NCI-H187 (cell line): ENCODE measurements at places on chromosomes 12 and 14.

- DNase-seq = no peak
Measured at GRCh38 chr12:129393357-129393937, 510.4 kb downstream of the TMEM132D start.

- no peak for DNase-seq
Measured at GRCh38 chr12:25052914-25053211, 104.0 kb upstream of the BCAT1 start.

GRCh38 chr12:104276273-104277131, 27.0 kb upstream of the EID3 start:
- DNase-seq = peak; percentile 95

GRCh38 chr14:22180045-22180444, 409.0 kb downstream of the DAD1 start:
- DNase-seq = no peak

GRCh38 chr12:5965950-5966383, 20.9 kb upstream of the ANO2 start:
- no peak for DNase-seq

DNA sequence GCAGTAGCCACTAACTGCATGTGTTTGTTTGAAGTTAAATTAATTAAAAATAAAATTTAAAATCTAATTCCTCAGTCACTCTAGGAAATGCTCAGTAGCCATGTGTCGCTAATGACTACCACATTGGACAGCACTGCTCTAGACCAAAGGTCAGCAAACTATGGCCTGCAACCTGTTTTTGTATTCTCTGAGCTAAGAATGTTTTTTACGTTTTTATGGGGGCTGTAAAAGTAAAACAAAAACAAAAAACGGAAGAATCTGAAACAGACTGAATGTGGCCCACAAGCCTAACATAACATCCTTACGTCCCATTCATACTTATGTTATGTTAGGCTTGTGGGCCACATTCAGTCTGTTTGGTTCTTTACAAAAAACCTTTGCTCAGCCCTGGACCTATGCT, 57.8 kb downstream of the LIN52 start:
- DNase-seq = no peak

GRCh38 chr12:116532986-116533342, 26.2 kb upstream of the MAP1LC3B2 start:
- peak; percentile 96 for DNase-seq

GRCh38 chr12:46100551-46101484, 110.4 kb upstream of the SCAF11 start:
- no peak for DNase-seq

GRCh38 chr12:112559784-112560183, 141.0 kb downstream of the PTPN11 start:
- no peak for DNase-seq

- no peak for DNase-seq
Measured at GRCh38 chr12:104064842-104065427, 604 bp downstream of the HCFC2 start.

GRCh38 chr12:53379389-53380103, 430 bp upstream of the SP1 start:
- peak; percentile 100 for DNase-seq

DNA sequence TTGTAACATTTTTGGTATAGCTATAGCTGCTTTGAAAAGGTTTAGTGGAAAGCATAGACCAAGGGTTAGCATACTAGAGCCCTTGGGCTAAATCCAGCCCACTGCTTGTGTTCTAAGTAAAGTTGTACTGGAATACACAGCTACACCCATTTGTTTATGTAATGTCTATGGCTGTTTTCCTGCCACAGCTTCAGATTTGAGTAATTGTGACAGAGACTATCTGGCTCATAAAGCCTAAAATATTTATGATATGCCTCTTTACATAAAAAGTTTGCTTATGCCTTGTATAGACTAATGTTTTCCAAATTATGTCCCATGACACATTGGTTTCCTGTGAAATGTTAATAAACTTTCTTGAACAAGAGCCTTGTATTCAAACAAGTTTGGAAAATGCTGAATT, 234.8 kb upstream of the ATP2B1 start:
- DNase-seq = no peak

DNA sequence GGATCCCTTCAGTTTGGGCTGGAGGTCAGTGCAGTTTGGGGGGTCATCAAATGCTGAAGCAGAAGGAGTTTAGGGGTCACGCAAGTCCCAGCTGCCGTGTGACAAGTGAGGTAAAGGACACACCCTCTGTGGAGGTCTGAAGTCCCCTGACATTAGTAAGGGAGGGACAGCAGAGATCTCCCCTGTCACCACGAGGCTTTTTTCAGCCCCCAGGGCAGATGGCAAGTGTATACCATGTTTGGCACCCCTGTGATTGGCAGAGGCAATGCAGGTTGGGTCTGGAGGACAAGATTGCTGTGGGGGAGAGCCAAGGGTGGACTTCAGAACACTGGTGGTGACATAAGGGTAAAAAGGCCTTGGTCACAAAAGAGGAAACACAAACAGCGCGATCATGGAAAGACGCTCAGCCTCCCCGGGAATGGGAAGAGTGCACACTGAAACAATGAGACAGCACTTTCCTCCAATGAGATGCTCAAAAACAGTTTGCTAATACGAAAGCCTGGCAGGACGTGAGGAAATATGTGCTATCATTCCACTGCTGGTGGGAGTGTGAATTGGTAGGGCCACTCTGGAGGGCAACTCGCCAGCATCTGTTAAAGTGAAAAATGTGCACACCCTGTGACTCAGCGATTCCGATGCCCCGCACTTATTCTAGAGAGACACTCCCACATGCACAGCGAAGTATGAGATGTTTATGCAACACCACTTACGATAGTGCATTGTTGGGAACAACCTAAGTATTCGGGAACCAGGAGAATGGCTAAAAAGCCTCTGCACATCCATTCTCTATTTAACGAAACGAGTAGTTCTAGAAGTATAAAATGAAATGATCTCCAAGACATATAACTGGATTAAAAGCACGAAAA, 14.4 kb upstream of the CD27 start:
- no peak for DNase-seq

GRCh38 chr14:90660865-90661570, 155.2 kb downstream of the TTC7B start:
- peak; percentile 24 for DNase-seq

DNA sequence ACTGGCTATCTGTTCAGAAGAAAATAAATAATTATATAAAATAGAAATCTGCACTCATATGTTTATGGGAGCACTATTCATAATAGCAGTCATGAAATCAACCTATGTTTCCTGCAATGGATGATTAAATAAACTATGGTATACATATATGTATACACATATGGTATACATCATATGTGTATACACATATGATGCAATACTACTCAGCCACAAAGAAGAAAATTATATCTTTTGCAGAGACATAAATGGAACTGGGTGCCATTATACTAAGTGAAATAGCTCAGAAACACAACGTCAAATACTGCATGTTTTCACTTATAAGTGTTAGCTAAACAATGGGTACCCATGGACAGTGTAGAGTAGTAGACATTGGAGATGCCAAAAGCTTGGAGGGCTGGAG, 381.2 kb upstream of the LRFN5 start:
- no peak for DNase-seq

- DNase-seq = no peak
Measured at GRCh38 chr12:4120316-4120917, 153.1 kb upstream of the CCND2 start.

- DNase-seq = no peak
Measured at GRCh38 chr14:38143170-38143569, 64.5 kb upstream of the SSTR1 start.

- no peak for DNase-seq
Measured at GRCh38 chr14:49427117-49427516, 159.1 kb downstream of the RPS29 start.

DNA sequence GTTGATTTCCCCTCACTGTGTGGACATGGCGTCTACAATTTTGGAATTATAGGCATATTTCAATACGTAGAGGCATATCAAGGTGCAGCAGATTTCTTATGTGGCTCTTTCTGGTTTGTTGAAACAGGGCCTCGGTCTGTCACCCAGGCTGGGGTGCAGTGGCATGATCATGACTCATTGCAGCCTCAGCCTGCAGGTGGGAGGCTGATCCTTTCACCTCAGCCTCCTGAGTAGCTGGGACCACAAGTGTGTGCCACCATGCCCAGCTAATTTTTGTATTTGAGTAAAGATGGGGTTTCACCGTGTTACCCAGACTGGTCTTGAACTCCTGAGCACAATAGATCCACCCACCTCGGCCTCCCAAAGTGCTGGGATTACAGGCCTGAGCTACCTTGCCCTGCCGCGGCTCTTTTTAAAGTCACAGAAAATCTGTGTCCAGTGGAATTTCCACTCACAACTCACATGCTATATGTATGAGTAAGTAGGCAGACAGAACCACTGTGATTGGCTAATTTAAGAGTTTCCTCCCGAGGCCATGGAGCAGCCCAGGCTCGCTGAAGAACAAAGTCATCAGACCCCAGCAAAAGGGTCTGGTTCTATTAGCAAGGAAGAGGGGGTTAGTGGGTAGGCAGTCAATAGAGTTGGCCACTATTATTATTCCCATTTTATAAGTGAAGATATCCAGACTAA, 9.1 kb downstream of the GNG2 start:
- no peak for DNase-seq

DNA sequence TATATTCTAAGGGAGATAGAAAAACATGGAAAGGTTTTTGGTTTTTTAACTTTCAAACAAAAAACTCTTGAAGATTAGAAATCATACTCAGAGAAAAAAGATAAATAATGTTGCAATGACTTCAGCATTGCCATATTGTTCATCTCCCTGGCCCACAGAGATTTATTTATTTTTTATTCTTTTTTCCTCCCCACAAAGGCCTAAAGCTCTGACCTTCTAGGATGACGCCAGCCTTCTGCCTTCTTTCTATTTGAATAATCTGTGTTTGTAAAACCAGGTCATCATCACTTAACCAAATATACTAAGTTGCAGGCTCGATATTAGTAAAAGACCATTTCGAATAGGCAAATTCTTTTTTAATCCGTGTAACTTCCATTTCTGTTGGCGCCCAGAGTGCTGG, 4.4 kb upstream of the DCP1B start:
- no peak for DNase-seq

DNA sequence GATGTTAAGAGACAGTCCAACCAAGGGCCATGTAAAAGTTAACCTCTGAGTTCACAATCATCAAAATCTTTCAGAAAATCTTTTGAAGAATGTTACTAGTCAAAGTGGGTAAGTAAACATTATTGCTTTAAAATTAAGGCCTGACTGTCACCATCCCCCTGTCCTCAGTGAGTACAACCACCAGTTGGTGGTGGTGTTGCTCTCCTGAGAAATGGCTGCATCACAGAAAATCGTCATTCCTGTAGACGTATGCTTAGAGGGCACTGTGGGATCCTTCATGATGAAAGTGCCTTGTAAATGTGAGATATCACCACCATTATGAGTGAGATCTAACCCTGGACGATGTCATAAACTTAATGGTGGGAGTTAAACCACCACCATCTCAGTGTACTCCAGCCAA, 451.2 kb downstream of the RPS29 start:
- no peak for DNase-seq

- no peak for DNase-seq
Measured at GRCh38 chr14:92651758-92652406, 96.5 kb downstream of the LGMN start.

- no peak for DNase-seq
Measured at GRCh38 chr14:94747739-94748138, 22.2 kb downstream of the GSC start.

GRCh38 chr14:93369713-93370266, 22.8 kb downstream of the COX8C start:
- DNase-seq = no peak

DNA sequence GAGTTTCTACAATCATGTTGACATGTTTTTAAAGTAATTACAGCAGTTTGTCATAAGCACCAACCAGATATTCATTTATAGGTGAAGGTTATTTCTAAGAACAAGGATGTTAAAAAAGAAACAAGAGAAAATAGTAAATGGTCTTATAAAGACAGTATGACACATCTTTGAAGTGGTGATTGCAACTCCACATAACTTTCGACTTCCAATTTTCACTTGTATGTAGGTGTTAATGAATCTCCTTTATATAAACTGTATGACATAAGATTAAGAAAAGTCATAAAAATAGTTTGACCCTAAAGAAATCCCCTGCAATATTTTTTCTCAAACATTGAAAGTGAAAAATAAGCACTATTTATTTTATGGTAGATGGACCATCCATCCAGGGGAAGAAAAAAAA, 144.8 kb upstream of the PTPRQ start:
- no peak for DNase-seq

- no peak for DNase-seq
Measured at GRCh38 chr12:6818222-6818621, 3.4 kb upstream of the GPR162 start.

- no peak for DNase-seq
Measured at GRCh38 chr14:81305065-81305464, 84.3 kb upstream of the GTF2A1 start.
